RWPE2 (cell line): ENCODE measurements at places on chromosomes 12 and 14.

GRCh38 chr14:21095430-21096205 lies 2.8 kb downstream of the ZNF219 start:
- DNase-seq: no peak

- no peak for DNase-seq
Measured at GRCh38 chr12:121392325-121392716, 7.6 kb upstream of the RNF34 start.

- no peak for DNase-seq
Measured at GRCh38 chr12:32139064-32139421, 32.4 kb downstream of the BICD1 start.

GRCh38 chr12:77940567-77940966 lies 109.9 kb downstream of the NAV3 start:
- no peak for DNase-seq

DNA sequence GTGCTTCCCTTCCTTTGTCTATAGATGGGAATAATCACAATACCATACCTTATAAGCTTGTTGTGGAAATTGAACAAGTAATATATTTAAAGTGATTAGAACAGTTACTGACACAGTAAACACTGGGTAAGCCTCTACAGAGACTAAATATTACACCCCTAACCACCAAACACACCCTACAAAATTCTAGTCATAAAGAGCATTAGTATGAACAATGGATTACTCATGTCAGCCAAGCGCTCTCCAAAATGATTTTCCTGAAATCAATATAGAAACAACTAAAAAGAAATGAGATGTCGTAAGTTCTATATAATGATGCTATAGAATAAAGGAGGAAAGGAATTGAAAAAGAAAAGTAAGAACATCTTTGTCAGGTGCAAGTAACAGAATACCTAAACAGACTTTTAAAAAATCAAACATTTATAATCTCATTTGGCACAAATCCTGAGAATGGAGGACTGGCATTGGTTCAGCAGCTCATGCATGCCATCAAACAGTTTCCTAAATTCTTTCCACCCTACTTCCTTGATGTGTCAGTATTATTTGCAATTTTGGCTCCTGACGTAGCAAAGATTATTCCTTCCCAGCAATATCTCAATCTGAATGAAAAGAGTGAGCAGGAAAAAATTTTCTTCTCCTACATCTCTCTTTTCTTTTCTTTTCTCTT lies 118.0 kb downstream of the SINHCAF start:
- DNase-seq: no peak
